ENCODE measurements at places on chromosomes 16 and 17.
A peak's percentile ranks its signal among the peaks of the same experiment; 100 is the strongest.

GRCh38 chr16:67392301-67393059 is 818 bp downstream of the TPPP3 start:
- no peak for DNase-seq

- DNase-seq = no peak
These were observed 32.4 kb upstream of the EFCAB13 start for GRCh38 chr17:47291242-47291873.

GRCh38 chr17:4513113-4514032 is 14.7 kb downstream of the SPNS2 start:
- DNase-seq = no peak

DNA sequence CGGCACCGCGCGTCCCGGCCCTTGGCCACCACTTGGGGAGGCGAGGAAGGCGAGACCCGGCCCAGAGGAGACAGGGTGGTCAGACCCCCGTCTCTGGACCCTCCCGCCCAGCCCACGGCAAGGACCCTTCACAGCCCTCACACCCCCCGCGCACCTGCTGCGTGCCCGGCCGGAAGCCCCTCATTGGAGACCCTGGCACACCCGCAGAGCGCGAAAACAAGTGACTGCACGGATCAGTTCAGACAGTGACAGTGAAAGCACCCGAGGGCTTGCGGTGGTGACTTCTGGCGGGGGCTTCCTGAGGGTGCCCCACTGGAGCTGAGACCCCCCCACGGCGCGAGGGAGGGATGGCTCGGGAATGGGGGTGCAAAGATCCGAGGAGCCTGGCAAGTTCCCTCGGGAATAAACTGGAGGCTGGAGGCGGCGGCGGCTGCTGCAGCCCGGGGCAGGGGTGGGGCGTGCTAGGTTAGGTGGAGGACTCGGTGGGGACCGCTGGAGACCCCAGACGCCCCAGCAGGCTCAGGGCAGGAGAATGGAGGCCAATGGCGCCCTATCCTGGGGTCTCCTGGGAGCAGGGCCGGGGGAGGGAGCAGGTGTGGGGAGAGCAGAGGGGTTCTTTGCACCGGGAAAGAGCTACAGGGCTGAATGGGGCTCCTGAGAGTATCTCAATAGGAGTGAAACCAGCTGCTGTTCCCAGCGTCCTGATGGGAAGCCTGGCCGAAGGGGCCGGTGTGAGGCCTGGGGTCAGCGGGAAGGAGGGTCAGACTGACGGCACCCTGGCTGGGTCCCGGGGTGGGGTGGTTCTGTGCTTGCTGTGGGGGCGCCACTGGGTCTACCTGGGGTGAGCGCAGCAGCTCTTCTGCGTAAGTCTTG is 824 bp upstream of the FBXL16 start:
- DNase-seq = no peak

DNA sequence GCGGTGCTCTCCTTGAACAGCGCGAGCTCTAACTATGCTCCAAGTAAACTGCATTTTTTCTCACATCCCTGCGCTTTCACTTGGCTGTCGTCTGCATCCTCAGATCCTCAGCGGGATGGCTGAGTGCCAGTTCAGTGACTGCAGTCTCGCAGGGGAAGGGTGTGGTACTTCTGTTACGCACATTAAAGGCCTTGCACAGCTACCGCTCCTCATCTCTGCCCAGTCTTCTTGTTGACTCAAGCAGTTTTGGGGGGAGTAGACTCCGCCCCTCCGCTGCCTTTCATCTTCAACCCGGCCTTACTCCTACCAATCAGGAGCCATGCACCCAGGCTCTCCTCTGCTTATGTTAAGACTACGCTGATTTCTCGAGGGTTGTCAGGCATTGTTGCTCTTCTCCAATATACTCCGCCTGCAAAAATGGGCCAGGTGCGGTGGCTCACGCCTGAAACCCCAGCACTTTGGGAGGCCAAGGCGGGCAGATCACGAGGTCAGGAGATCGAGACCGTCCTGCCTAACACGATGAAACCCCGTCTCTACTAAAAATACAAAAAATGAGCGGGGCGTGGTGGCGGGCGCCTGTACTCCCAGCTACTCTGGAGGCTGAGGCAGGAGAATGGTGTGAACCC is 10.0 kb downstream of the ATP5PD start:
- peak; percentile 66 for DNase-seq

DNA sequence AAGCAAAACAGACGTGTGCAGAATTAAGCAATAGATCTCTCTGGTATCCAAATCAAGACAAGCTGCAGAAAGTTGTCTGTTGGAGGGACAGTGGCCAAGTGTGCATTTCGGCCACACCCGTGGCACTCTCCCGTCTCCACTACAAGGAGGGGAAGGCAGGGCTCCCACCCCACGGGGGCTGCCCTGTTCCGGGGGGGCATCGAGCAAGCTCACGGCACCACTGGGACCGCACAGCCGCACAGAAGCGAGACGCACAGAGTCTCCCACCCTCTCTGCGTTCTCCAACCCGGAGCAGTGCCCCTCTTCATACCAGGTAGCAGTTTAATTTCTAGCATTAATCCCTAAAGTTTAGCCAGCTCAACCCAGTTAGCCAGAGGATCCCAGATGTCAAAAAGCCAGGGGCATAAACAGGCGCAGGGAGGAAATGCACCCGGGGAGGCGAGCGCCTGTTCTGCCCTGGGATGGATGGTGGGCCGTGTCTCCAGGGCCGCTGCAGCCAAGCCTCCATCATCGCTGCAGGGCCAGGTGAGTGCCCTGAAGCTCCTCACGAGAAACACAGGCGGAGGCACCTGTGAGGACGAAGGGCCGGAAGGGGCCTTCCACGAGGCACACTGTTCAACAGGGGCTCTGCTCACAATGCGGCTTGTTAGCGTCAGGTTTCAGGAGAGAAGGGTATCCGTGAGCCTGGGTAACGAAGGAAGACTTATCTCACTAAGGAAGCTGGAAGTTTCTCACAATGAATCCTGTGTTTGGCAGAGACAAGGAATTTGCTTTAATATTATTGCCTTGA is 42.1 kb upstream of the METRNL start:
- DNase-seq = no peak

DNA sequence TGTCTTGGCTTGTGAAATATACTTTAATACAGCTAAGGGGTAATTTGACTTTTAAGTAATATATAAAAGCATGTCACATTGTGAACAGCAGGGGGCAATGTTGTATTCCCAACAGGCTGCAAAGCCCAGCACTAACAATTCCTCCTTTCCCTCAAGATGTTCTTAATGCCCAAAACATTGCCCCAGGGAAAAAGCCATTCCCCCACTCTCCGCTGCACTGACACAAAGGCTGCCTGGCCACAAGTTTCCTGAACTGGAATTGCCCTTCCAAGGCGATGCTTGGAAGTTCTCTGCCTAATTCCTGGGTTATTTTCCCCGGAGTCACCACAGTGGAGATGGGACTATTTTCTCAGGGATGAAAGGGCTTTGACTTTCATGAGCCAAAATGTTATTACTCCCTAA is 27.2 kb downstream of the CLEC16A start:
- DNase-seq = no peak

DNA sequence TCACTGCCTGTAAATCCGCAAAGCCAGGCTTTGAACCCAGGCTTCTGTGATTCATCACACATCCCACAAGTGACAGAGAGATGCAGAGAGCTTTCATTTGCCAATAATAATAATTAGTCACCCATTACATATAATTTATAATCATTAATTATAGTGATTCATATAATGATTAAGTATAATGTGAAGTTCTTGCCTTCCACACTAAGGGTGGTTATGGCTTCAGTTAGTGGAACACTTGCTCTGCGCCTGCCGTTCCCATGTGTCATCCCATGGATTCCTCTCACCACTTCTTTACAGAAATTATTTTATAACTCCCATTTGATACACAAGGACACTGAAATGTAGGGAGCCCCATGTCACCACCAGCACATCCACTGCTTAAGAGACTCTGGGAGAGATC is 39.8 kb upstream of the XYLT1 start:
- DNase-seq = no peak

GRCh38 chr16:86668136-86668910 is 90.0 kb downstream of the FOXL1 start:
- no peak for DNase-seq

GRCh38 chr17:67879662-67880061 is 54.4 kb downstream of the BPTF start:
- DNase-seq = no peak

DNA sequence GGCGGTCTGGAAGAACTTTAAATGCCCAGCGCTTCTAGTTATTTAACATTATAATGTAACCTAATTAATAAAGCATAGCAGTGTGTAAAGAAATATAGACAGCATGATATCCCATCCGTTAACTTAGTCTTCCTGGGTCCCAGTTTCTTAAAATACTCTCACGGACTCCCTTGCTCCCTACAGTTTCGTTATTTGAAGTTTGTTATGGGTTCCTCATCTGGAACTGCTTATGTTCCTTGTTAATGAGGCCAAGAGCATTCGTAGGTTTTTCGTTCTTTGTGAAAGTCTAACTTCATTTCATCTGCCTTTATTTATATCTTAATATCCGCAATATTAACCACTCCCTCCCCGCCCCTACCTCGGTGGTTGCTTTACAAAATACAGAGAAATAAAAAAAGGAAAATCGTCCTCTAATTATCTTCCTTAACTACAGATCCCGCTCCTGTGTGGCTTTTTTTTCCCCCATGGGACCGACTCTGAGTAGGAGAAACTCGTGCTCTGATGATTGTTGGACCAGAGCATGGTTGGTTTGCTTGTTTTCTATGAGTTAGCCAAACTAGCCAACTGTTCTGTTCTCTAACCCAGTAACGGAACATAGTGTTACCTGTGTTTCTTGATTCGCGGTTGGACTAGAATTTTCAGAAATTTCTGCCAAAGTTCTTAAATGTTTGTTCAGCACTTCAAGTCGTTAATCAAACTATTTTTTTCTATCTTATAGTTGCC is 863 bp downstream of the ADPRM start:
- DNase-seq = no peak

DNA sequence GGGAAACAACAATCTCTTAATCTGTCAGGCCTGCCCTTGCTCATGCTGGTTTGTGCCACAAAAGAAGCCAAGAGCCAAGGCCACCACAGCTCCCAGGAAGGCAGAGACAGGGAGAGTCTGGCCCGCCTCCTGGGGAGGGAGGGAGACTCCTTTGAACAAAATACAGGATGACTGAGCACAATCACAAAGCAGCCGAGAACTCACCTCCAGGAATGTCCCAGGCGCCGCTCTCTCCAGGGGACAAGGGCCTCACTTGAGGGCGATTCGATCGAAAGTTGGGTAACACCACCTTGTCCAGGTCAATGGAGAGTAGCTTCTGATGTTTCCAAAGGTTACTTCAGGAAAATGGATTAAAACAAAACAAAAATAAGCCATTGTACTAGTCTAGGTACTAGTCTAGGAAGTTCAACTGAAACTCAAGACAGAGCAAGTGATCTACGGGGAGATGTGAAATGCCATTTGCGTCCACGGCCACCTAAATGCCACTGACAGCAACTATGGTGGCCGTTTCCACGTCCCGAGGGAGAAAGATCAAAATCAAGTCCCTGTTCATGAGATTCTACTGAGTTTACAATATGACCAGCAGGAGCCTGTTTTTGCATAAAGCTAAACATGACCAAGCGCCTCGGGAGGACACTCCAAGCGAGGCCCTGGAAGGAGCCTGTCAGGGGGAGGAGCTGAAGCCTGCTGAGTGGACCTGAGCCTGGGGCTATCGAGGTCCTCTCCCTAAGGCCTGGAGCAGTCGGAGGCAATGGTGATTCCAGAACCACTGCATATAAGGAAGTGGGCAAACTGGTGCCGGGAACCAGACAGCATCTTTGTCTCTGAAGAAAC is 13.4 kb upstream of the SLC38A8 start:
- DNase-seq = peak; percentile 12

GRCh38 chr17:68491381-68492231 is 20.6 kb upstream of the PRKAR1A start:
- DNase-seq = no peak

- DNase-seq = no peak
These were observed 196.4 kb downstream of the CCDC182 start for GRCh38 chr17:57548421-57549410.

DNA sequence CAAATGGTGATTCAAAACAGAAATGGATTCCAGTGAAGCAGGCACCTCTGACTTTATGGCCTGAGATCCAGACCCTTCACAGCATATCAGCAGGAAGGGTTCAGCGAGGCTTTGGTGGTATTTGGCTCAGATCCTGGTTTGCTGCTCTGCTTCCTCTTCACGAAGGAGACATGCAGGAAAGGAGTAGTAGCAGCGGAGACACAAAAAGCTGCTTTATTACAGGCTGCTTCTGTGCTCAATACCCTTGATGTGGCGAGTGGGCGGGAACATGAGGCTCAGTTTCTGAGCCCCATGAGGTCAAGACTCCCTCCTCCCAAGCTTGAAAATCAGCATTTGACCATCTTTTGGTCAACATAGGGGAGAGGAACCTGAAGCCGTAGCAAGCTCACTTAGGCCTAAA is 213.3 kb upstream of the AXIN2 start:
- DNase-seq = no peak

GRCh38 chr17:38900978-38901656 is 24.3 kb upstream of the LASP1NB start:
- no peak for DNase-seq

DNA sequence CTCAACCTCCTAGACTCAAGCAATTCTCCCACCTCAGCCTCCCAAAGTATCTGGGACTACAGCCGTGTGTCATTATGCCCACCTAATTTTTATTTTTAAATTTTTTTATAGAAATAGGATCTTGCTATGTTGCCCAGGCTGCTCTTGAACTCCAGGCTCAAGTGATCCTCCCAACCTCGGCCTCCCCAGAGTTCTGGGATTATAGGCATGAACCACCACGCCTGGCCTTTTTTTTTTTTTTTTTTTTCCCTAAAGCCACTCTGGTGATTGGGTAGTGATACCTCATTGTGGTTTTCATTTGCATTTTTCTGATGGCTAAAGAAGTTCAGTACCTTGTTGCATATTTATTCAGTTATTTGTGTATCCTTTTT is 1.2 kb upstream of the CDR2L start:
- no peak for DNase-seq

GRCh38 chr16:24246911-24247607 is 9.1 kb upstream of the CACNG3 start:
- no peak for DNase-seq

DNA sequence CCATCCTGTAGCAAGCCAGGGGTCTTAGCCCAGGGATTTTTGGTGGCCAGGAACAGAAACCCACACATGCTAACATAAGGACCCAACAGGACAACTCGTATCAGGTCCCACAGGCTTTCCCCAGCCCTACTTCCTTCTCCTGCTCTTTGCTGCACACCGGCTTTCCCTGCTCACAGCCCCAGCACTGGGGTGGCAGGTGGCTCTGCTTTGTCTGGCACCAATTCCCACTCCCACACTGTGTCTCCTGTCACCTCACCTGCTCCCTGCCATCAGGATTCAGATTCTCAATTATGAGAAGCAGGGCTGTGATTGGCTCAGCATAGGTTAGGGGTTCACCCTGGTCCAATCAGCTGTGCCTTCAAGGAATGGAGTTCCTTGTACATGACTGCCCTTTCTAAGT is 94.1 kb downstream of the TMEM132E start:
- no peak for DNase-seq

GRCh38 chr17:539766-540165 is 174.9 kb downstream of the VPS53 start:
- no peak for DNase-seq

- no peak for DNase-seq
These were observed 1.9 kb downstream of the CIITA start for GRCh38 chr16:10878644-10879501.
